ENCODE measurements at places on chromosomes 7 and 10.

DNA sequence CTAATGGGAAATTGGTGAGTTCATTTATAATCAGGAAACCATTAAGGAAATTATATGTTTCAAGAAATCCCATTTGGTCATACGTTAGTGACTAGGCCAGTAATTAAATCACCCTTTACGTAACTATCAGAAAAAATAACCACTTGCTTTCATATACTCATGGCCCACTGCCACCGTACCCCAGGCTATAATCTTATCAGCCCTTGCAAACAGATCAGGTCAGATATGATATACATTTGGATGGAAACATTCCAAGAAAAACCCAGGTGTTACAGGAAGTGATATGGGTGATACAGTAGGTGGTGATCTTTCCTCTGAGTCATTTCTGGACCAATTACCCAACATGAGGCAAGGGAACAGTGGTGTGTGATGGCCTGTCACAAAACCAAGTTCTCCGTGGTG is 481.0 kb upstream of the SEMA3A start:
- DNase-seq, result no peak

- DNase-seq, result no peak
Observed at GRCh38 chr7:64992971-64993370, 2.1 kb upstream of the ZNF117 start.

- DNase-seq, result no peak
Observed at GRCh38 chr7:39285256-39285655, 280.9 kb upstream of the YAE1 start.

GRCh38 chr7:50470250-50471163 is 20.4 kb upstream of the FIGNL1 start:
- DNase-seq, result no peak

DNA sequence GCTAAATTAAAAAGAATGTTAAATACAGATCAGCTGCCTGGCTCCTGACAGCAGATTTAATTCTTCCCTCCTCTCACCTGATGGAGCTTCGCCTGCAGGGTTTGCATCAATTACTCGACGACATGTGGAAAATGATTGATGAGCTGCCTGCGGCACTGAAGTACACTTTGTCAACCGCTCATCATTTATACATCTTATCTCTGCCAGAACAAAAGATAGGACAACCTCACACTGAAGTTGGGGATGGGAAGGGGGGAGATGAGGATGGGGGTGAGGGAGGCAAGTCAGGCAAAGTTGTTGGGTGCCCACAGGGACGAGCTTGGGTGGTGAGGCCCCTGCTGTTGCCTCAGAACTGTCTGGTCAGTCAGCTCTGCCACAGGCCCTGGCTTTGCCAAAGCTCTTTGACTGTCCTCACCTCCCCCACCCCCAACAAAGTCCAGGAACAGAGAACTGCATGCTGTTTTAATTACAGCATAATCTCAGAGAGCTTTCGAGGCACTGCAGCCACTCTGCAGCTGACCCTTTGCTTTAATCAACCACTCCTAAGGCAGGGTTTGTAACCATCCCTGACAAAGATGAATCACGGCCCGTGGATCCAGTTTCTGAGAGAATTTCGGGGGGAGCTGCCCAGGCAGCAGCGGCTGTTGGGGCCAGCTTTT is 702.3 kb downstream of the LRMDA start:
- DNase-seq, result peak; percentile 54

GRCh38 chr10:107561136-107561650 is 396.7 kb upstream of the SORCS1 start:
- DNase-seq, result no peak

DNA sequence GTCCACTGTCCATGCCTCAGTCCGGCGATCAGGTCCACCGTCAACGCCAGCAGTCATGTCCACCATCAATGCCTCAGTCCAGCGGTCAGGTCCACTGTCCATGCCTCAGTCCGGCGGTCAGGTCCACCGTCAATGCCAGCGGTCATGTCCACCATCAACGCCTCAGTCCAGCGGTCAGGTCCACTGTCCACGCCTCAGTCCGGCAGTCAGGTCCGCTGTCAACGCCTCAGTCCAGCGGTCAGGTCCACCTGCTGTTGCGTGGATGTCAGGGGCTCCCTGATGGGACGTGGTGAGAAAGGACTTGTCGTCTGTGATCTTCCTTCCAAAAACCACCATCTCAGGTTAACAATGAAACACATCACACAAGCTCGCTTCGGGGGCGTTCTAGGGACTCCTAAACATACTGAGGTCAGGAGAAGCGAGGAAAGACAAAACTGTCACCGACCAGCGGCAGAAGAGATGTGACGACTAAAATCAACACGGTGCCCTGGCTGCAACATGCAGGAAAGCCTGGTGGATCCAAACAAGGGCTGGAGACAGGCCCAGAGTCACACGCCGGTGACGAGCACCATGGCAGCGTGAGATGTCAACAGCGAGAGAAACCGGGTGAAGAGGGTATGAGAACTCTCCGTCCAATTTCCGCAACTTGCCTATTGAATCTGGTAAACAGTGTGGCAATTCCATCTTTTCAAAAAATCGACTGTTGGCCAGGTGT is 264.2 kb downstream of the MAD1L1 start:
- no peak for DNase-seq

DNA sequence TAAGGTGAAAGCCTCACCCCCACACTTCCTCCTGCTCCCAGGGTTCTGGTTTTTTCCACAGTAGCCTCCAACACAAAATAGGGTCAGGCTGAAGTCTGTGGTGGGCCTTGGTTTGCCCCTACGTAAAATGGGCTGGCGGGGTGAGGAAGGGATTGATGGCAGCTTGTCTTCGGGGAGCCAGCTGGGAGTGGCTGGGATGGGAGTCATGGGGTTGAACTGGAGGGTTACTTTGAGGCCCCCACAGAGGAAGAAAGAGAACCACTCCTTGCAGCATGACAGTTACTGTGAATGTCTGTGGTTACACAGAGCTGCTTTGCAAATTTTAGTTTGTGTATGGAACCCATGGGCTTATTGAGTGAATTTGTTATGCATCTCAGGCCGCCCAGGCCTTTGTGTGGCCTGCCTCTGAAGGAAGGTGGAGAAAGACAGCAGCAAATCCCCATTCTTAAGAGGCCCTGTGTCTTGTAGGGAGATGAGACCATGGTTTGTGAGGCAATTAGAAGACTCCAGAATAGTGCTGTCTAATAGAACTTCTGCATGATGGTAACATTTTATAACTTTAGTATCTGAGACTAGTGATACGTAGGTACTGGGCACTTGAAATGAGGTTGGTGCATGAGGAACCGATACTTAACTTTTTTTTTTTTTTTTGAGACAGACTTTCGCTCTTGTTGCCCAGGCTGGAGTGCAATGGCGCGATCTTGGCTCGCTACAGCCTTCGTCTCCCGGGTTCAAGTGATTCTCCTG is 8.1 kb downstream of the TRIM8 start:
- peak; percentile 29 for DNase-seq

GRCh38 chr7:106542550-106543220 is 118.3 kb downstream of the CCDC71L start:
- peak; percentile 83 for DNase-seq

GRCh38 chr7:157312941-157313340 is 23.9 kb upstream of the DNAJB6 start:
- DNase-seq, result no peak

DNA sequence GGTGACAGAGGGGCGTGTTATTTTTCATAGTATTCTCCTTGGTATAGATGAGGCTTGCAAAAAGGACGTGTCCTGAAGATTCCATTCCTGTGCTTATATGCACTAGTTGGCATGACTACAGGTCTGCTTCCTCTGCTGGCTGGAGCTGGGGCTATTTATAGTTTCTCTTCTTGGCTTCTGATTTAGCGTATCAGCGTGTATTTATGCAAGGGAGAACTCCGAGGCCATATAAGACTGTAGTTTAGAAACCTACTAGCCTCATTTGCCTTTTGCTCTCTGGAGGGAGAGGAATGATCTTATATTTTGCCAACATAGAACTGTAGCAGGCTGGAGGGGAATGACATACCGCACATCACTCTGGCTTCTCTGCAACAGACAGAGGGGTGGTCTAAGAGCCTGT is 39.7 kb downstream of the CACNB2 start:
- no peak for DNase-seq

- DNase-seq, result no peak
Observed at GRCh38 chr7:157047148-157047547, 36.7 kb upstream of the MNX1 start.

GRCh38 chr7:255038-255435 is 34.9 kb upstream of the FOXL3 start:
- no peak for DNase-seq

Data from islet precursor cell (in vitro differentiated cells).